Pericardium fibroblast (primary cell): ENCODE measurements at places on chromosomes 2 and 18. TPM values are rescaled to one million over a fixed set of nuclear protein-coding genes. Genes with fewer than 3 reads are reported as not detected.

Gene CLIP4
- total RNA-seq: 29.8 and 35.9 TPM in 2 replicates

Gene SATB2
- total RNA-seq: 1.2 and 3.1 TPM in 2 replicates

Gene PROKR1
- not detected in 2 replicates for total RNA-seq

Gene AFTPH
- total RNA-seq: 12.8 and 18.1 TPM in 2 replicates

Gene COLEC11
- 1.4 and 8.9 TPM in 2 replicates for total RNA-seq

Gene COL3A1
- 8,532 and 10,505 TPM in 2 replicates for total RNA-seq

Gene ASB18
- not detected in 2 replicates for total RNA-seq

Gene ARL4C
- total RNA-seq: 3.5 and 4.2 TPM in 2 replicates

Gene AMER3
- not detected in 2 replicates for total RNA-seq

Gene TAF1B
- total RNA-seq: 7.6 and 12.3 TPM in 2 replicates

Gene ZC3H6
- total RNA-seq: 2.0 and 2.3 TPM in 2 replicates

Gene RSAD2
- not detected in 2 replicates for total RNA-seq

Gene RTP5
- total RNA-seq: not detected in 2 replicates

Gene RND3
- total RNA-seq: 15.2 and 59.7 TPM in 2 replicates

Gene FAP
- 62.3 and 69.7 TPM in 2 replicates for total RNA-seq

Gene TRABD2A
- 0.51 and 5.8 TPM in 2 replicates for total RNA-seq

Gene ABCG8
- total RNA-seq: not detected in 2 replicates

Gene CGREF1
- 9.0 and 10.2 TPM in 2 replicates for total RNA-seq

Gene ACMSD
- not detected in 2 replicates for total RNA-seq

Gene FOXI3
- not detected in 2 replicates for total RNA-seq
